ENCODE measurements at places on chromosomes 6 and 20.
A peak's percentile ranks its signal among the peaks of the same experiment; 100 is the strongest.

DNA sequence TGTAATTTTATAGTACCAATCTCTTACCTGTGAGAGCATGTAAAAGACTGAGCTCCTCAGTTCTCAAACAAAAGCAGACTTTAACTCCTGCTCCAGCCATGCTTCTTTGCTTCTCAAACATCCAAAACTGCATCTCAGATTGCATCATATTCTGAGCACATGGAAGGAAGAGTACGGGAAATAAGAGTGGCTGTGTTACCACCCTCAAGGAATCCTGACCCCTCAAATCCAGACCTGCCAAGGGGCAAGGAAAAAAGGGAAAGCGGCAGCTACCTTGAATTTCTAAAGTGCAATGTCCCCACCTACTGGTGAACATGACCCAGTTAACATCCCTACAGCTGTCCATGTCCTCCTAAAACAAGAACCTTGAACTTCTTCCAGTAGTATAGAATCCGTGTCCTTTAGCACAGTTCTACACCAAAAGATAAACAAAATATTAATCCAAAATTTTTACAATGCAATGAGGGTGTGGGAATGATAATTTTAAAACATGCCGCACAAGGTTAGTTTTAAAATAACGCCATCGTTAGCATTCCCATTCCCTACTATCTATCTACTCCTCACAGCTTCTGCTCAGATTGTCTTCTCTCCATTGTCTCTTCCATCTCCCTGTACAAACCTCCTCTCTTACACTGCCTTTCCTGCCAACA, 34.1 kb upstream of the HLA-DQB1 start:
- peak; percentile 60 for DNase-seq

GRCh38 chr20:38002422-38002821, 30.8 kb downstream of the TTI1 start:
- DNase-seq, result no peak

GRCh38 chr6:11732036-11732631, 46.5 kb downstream of the ADTRP start:
- peak; percentile 43 for DNase-seq

GRCh38 chr20:57037689-57038088, 228.8 kb downstream of the BMP7 start:
- DNase-seq, result no peak

Data from CD4-positive, alpha-beta T cell treated with Interleukin-21 for 1 hour (primary cell).